WTC11 (cell line): ENCODE measurements at places on chromosomes 2 and 18. TPM values are rescaled to one million over a fixed set of nuclear protein-coding genes. Genes with fewer than 3 reads are reported as not detected.

NPAS2 gene
- 1.9 to 3.7 TPM (median 2.6 TPM) in 3 replicates for total RNA-seq

DNA sequence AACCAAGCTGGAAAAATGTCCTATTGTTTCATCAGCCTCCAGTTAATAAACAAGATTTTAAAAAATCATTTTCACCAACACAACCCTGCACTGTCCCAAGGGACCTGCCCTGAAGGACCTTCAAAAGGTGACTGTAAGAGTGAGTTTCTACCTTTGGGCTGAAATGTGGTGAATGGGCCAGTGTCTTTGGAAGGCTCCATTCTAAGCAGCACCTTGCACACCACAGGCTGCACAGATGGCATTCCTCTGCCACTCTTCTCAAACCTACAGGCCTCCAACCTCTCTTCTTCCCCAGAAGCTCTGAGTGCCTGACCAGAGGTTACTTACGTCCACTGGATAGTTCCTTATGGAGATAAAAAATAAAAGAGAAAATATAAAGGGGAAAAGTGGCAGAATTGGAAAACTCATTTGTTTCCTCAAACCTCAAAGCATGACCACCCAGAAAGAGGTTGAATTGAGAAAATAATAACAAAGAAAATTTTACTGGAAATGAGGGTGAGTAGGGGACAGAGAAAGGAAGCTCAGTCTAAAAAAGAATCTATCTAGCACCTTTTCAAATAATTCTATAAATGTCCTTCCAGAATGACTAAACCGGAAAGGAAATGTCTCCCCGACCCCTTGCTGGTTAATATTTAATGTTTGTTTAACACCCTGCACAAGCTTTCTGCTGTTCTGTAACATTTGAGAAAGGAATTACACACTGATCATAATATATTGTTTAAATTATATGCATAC is 175.7 kb downstream of the METTL4 start:
- DNase-seq, result no peak
- H3K36me3 ChIP-seq, result no peaks in the 10 kb centered on the region
- no peak overlapping the region for H3K27ac ChIP-seq
- H3K4me1 ChIP-seq, result no peaks in the 10 kb centered on the region
- no peak overlapping the region for H3K4me3 ChIP-seq

WNT6 gene
- total RNA-seq, result not detected in 3 replicates

RAD51AP2 gene
- 0.26 to 0.37 TPM (median 0.30 TPM) in 3 replicates for total RNA-seq

DNA sequence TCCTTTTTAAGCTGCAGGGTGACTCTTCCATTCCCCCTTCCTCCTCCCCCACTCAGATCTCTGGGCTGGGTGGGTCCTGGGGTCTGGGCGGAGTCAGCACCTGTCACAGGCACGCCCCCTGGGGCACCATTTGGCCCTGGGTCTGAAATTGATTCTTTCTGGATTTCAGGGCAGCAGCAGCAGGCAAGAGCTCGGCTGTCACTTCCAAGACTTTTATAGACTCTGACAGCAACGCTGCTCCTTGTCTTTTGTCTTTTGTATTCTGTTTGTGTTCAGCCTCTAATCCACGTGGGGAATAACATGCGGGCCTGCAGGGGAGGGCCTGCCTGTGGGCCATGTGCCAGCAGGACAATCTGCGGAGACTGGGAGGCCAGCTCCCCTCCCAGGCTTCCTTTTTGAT is 3.9 kb downstream of the BOD1L2 start:
- H3K27me3 ChIP-seq, result peaks cover 3% of the 10 kb centered on the region
- H3K36me3 ChIP-seq, result no peaks in the 10 kb centered on the region
- 0 out of 2 replicates have a peak overlapping the region, but pooled peaks have one; percentile 4 for H3K4me3 ChIP-seq
- peak; percentile 57 for DNase-seq

- no peaks in the 10 kb centered on the region for H3K36me3 ChIP-seq
- H3K27ac ChIP-seq, result no peak overlapping the region
Measured at GRCh38 chr2:191059308-191059707, 45.3 kb upstream of the STAT1 start.

GRCh38 chr2:190277234-190278112 is 42.2 kb downstream of the HIBCH start:
- H3K4me1 ChIP-seq, result peaks cover 22% of the 10 kb centered on the region
- no peaks in the 10 kb centered on the region for H3K27me3 ChIP-seq
- no peak overlapping the region for H3K4me3 ChIP-seq

HOXD4 gene
- total RNA-seq, result not detected in 3 replicates
